ENCODE measurements at places on chromosomes 3 and 15. TPM values are rescaled to one million over a fixed set of nuclear protein-coding genes. Genes with fewer than 3 reads are reported as not detected.

DNA sequence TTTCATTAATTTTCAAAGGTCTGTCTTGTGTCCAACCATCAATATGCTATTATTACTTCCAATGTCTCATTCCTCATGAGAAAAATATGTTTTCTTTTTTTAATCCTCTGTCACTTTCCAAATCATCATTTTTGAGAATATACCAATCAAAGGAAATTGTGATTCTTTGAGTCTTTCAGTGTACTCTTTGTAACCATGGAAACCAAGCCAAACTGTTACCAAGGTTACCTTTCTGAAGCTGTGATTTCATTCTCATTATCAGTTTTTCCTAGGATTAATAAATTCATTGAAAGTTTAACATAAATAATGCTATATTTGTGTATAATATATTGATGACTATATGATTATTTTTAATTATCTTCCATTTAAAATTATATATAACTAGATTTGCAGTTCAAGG, 16.6 kb upstream of the PLSCR5 start:
- DNase-seq = no peak

- DNase-seq = no peak
Measured at GRCh38 chr15:100372739-100373119, 31.0 kb upstream of the ADAMTS17 start.

The GRIP2 gene
- 0.05 TPM for polyA plus RNA-seq

DNA sequence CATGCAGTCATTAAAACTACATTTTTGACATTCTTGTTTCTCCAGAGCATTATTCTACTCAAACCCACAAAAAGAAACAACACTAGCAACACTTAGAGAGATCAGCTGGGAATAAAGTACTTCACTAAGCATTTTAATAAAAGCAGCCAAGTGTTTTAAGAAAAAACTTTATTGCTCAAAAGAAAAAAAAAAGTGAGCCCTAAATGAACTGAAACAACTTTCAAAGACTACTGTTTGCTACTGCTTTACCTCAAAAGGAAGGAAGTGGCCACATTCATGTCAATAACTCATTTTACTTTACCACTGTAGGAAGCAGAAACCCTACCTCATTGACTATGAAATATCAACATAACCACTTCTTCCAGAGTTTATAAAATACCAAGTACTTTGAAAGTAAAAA, 91.3 kb downstream of the UACA start:
- DNase-seq = no peak

DNA sequence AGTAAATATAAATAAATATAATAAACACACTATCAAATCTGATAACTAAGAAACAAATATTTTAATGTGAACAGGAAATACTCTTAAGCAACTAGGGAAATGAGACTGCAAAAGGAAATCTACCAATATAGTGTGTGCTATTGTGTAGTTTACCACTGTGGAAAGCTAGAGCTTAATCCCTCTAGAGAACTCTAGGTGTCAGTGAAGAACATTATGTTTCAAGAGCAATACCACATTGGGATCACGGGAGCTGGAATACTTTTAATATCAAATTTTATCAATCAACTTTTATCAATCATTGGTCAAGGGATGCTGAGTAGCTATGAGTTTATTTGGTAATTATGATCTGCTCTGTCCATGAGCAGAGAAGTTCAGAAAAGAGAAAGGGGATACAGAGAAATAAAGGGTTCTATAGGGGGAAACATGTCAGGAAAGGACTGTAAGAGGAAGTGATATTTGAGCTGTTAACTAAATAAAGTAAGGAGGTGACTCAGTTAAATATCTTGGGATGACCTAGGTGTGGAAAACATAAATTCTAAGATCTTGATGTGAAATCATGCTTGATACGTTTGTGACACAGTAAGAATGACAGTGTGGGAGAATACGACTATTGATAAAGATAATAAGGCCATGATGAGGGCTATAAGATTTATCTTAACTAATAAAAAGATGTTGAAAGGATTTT, 762.2 kb upstream of the ALCAM start:
- DNase-seq = peak; percentile 48

All from IMR-90 (cell line).